ENCODE measurements at places on chromosomes 7 and 10.

DNA sequence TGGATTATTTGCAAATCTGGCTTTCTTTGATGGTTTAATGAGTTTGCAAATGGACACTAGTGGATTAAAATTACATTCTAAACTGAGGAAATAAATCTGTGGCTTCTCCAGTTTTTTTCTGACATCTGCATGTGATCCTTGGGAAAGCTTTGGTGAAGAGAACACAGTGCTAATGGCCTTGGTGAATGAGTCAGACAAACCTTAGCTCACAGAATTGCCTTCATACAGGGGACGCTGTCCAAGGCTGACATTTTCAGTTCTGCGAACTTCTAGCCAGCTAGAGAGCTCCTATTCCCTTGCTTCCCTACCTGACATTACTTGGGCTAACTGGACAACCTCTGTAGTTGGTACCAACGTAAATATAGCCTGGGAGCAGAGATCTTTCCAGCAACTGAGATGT, 21.2 kb downstream of the BMPER start:
- DNase-seq = no peak

GRCh38 chr10:89173075-89173474, 34.0 kb downstream of the CH25H start:
- no peak for DNase-seq

DNA sequence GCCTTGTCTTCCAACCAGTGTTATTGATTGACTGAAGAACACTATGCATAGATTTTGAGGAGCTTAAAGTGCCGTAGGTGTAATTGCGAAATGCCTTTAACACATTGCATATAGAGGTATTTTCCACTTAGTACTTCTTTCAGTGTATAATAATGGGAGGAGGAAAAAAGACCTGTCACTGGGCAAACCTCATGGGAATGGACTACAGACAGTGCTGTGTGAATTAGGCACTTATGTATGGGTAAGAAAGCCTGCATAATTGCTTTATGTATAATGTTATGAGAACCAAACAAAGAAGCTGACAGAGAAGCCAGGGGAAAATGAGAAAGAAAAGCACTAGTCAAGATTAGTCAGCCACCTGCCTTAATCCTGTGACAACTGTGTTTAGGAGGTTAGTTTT, 12.4 kb upstream of the SCRN1 start:
- no peak for DNase-seq

- no peak for DNase-seq
Measured at GRCh38 chr7:130409067-130409711, 28.9 kb downstream of the CPA1 start.

DNA sequence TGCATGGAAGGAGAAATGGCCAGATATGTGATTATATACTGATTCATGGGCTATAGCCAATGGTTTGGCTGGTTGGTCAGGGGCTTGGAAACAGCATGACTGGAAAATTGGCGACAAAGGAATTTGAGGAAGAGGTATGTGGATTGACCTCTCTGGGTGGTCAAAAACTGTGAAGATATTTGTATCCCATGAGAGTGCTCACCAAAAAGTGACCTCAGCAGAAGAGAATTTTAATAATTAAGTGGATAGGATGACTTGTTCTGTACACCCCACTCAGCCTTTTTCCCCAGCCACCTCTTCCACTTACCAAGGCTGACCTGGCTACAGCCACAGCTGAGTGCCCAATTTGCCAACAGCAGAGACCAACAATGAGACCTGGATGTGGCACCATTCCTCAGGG, 146.7 kb downstream of the GPR37 start:
- no peak for DNase-seq

GRCh38 chr10:97596101-97597082, 6.9 kb downstream of the C10orf62 start:
- no peak for DNase-seq

DNA sequence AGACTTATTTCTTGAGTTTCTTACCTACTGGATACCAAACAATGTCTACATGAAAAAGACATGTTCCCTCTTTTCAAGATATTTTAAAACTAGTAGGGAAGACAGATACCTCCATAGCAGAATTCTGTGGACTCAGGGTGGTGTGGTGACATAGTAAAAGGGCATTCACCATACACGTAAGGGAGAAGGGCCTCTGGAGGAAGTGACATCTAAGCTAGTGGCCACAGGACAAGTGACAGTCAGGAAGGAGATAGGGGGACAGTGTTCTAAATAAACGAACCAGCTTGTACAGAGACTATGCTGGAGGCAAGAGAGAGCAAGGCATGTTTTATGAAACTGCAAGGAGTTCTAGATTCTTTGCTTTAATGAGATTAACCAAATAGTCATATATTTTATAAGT, 321.7 kb upstream of the LRGUK start:
- no peak for DNase-seq

GRCh38 chr10:69295027-69295636, 16.8 kb downstream of the HK1 start:
- no peak for DNase-seq

DNA sequence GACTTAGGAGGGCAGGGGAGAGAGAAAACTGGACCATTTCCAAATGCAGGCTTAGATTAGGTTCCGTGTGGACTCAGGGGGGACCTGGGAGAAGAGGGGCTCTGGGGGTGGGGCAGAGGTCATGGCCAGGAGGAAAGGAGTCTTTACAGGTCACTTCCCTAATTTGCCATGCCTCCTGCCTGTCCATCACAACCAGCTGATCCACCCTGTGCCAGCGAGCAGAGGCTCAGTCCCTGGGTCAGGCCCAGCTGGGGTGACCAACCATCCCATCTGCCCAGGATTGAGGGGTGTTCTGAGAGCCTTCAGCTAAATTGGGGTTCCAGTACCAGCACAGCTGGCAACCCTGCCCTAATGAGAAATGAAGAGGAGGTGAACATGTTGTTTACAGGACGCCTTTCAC, 84.6 kb upstream of the CACUL1 start:
- DNase-seq = no peak

DNA sequence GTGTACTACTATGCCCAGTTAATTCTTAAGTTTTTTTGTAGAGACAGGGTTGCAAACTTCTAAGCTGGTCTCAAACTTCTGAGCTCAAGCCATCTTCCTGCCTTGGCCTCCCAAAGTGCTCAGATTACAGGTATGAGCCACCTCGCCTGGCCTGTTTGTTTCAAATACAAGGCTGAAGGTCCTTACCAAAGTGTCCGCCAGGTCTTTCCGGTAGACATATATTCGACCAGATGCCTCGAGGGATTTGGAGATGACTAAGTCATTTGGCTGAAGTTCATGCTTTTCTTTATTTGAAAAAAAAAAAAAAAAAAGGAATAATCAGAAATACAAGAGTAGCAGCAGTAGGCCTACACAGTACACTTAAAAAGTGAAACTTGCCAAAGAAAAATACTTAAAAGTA, 204.5 kb upstream of the CDCA7L start:
- no peak for DNase-seq
